Eye (tissue), 1 donor: ENCODE measurements at places on chromosomes 3 and 15.
A peak's percentile ranks its signal among the peaks of the same experiment; 100 is the strongest.

DNA sequence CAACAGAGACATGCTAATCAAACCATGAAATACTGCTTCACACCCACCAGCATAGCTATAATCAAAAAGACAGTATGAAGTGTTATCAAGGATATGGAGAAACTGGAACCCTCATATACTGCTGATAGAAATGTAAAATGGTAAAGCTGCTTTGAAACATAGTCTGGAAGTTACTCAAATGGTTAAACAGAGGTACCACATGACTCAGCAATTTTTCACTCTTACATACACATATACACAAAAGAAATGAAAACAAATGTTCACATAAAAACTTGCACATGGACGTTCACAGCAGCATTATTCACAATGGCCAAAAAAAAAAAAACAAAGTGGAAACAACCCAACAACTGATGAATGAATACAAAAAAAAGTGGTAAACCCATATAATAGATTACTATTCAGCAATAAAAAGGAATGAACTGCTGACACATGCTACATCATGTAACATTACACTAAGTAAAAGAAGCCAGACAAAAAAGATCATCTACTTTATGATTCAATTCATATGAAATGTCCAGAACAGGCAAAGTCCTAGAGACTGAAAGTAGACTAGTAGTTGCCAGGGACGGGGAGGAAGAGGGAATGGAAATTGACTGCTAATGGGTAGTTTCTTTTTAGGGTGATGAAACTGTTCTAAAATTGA, 23.2 kb downstream of the ZNF148 start:
- DNase-seq: no peak

- DNase-seq: no peak
These were observed 210.3 kb downstream of the RAP2B start for GRCh38 chr3:153372326-153372725.

DNA sequence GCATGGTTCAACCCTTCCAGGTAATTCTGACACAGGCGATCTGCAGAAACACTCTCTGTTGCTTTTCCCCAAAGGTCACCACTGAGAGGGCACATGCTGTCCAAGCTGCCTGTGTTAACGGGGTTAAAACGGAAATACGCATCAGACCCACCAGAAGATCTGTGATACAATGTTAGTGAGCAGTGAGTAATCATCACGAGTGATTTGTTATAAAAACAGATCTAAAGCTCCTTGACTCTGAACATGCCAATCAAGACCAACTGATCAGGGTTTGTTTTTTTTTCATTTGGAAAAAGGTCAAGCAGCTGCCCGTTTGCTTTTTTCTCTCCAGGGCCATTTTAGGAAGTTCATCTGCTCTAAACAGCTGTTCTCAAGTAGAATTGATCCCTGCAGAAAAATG, 43.2 kb downstream of the FGF12 start:
- DNase-seq: peak; percentile 6

GRCh38 chr3:116037954-116038911, 407.1 kb downstream of the LSAMP start:
- no peak for DNase-seq

DNA sequence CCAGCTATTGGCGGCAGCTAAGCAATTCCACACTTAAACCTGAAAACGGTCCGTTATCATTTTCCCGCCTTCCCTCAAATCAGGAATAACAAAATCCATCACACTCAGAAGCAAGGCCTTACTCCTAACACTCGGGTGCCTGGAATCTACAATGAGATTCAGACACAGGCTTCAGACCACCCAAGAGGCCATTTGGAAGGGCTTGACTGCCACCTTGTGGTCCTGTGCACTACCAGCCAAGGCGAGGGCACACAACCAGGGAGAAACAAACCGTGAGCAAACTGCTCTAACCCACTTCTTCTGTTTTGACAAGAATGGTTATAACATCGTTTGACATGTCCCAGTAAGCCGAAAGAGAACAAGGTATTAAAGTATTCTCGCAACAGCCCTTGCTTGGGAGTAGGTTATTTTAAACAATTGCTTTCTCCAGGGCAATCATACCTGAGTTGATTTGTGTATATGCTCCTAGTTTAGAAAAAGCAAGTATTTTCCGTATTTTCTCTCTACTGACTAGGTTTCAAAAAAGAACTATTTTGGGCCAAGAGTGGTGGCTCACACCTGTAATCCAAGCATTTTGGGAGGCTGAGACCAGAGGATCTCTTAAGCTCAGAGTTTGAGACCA, 40.1 kb upstream of the TAFA4 start:
- peak; percentile 94 for DNase-seq

DNA sequence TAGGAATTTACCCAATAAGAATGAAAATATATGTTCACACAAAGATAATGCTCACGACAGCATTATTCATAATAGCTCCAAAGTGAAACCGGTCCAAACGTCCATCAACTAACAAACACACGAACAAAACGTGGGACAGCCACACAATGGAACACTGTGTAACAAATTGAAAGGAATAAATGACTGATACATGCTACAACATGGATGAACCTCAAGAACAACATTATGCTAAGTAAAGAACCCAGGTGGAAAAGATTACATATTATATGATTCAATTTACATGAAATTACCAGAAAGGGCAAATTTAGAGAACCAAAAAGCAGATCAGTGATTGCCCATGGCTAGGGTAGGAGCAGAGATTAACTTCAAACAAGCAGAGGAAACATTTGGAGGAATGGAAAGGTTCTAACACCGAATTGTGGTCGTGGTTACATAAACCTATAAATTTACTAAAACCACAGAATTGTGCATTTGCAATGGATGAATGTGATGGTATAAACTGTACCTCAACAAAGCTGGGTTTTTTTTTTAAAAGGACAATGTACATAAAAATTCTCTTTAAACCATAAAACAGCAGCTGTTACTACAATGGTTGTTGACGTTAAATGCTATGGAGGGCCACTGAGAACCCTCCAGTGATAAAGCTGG, 76.3 kb downstream of the XXYLT1 start:
- DNase-seq: peak; percentile 22

- peak; percentile 91 for DNase-seq
These were observed 25.3 kb downstream of the EXOG start for GRCh38 chr3:38521391-38521987.

DNA sequence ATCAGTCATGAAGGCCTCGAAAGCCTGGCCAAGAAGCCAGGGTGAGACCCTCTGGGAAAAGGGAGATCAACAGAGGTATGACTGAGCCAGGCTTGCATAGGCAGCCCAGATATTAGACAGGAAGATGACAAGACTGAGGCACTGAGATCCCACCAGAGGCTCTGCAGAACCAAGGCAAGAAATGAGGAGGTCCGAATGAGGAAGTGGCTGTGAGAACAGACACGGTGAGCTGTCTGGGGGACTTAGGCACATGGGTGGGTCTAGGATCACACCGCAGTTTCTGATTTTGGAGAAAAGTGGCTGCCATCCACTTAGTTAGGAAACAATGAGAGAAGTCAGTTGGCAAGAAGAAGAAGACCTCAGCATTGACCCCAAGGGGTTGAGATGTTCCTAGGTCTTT, 31.5 kb upstream of the PRSS50 start:
- DNase-seq: no peak

GRCh38 chr3:15380980-15381890, 46.1 kb downstream of the METTL6 start:
- DNase-seq: no peak
